ENCODE measurements at places on chromosomes 6 and 20.

DNA sequence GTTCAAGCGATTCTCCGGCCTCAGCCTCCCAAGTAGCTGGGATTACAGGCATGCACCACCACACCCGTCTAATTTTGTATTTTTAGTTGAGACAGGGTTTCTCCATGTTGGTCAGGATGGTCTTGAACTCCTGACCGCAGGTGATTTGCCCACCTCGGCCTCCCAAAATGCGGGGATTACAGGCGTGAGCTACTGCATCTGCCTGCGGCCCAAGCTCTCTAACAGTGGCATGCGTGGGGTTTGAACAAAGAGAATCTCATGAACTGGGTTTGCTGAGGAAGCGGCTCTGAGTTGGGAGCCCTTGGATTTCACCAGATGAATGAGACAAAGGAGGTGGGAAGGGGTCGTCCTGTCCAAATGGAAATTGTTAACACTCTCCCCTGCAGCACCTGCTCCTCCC is 33.2 kb upstream of the CD83 start:
- no peak for DNase-seq

DNA sequence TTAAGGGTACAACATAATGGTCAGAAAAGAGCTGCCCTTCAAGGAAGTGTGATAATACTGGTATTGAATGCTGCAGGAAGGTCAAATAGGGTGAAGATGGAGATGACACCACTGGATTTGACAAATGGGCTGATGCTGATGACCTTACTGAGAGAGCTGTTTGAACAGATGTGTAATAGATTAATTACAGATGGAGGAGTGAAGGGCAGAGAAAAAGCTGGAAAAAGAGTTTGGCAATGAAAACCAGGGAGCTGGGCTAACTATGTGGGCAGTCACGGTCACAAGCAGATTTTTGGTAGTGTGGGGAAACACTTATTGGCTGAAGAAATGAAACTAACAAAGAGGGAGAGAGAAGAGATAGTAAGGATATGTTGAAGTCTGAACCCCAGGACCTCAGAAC is 83.6 kb upstream of the ENPP5 start:
- no peak for DNase-seq

GRCh38 chr6:32558426-32559057 is 28.5 kb upstream of the HLA-DRB5 start:
- no peak for DNase-seq

DNA sequence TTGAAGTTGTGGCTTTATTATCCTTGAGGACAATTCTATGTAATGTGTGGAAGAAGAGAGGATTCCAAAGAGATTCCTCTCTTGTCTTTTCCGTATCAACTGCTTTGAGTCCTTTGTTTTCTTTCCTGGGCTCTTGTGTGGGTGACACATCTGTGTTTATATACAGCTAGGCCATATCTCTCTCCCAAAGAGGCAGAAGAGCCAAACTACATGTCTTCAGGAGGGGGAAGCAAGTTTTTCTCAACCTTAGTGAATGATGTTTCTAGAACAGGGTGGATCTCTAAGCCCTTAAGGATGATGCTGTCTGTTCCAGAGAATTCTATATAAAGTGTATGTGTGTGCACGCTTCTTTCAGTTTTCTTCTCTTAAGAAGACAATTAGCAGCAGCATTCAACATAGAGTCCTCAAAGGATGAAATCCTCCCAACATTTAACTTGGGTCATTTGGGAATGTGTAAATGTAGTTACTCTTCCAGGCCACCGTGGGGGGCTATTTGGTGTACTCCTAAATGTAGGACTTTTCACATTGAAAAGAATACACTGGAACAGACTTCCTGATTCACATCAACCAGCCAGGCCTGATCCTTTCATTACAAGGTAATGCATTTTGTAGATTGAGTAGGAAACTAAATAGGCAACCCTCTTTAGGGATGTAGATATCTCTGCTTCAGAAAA is 92.8 kb upstream of the EEF1E1 start:
- no peak for DNase-seq

- no peak for DNase-seq
Measured at GRCh38 chr6:43435682-43436437, 8.5 kb downstream of the ABCC10 start.

DNA sequence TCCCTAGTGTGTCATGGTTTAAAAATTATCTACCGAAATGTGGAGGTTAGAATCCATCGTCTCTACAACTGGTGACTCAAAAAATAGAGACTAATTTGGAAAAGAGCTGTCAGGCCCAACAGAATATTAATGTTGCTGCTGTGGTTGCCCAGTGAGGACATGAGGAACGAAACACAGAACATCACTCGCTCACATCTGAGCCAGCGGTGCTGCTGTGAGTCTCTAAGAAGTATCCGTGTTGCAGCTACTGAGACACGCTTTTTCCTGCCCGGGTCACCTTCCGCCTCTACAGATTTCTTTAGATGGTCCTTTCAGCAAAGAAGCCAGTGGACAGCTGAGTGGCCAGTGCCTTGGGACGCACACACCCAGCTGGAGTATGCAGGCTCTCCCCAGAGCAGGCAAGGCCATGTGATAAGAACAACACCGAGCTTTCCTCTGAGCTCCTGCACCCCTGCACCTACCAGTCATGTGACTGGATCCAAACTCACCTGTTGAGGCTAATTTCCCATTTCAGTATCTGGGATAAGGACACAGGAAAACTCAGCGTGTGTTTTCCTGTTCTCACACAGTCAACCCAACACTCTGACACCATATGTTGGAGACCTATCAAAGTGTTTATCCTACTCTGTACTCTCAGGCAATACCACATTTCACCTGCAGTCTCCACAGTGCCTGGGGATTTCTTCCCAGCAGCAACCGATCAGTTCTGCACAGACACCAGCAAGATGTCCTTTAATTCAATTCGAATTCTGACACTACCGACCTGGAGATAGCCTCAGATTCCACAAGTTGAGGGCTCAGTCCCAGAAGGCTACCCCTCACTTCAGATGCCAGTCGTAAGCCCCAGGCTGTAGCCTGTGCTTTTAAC is 119.0 kb upstream of the RPS6KA2 start:
- no peak for DNase-seq

GRCh38 chr6:21742238-21742660 is 148.7 kb downstream of the SOX4 start:
- no peak for DNase-seq

GRCh38 chr6:158916617-158917016 is 83.4 kb downstream of the RSPH3 start:
- DNase-seq: no peak

DNA sequence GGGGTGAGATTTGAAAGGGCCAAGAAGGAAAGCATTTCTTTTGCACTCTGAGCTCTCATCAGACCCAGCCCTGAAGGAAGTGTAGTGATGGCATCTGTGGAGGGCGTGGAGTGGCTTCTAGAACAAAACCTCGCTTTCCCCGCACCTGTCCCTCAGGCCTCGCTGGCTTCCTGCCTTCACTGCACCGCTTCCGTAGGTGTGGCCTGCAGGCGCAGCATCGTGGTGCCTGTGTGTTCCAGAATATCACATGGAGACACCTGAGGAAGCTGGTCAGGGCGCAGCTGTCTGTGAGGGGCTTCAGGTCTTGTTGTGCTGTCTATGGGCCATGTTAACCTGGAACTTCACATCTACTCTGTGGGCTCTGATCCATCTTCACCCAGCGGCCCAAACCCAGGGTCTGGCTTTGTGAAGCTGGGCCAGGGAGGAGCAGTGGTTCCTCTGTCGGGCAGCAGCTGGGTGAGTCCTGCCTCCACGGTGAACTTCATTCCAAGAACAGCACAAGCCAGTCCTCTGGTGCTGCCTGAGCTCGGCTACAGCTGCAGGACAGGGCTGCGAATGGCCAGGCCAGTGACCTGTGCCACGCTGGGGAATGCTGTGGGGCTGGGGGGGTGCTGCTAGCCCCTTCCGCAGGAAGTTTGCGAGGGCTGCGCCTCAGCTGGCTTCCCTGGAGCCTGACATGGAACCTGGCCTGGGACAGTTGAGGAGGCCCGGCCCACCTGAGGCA is 40.9 kb downstream of the DSTN start:
- no peak for DNase-seq

- DNase-seq: no peak
Measured at GRCh38 chr6:45423824-45424450, 46.2 kb upstream of the SUPT3H start.

DNA sequence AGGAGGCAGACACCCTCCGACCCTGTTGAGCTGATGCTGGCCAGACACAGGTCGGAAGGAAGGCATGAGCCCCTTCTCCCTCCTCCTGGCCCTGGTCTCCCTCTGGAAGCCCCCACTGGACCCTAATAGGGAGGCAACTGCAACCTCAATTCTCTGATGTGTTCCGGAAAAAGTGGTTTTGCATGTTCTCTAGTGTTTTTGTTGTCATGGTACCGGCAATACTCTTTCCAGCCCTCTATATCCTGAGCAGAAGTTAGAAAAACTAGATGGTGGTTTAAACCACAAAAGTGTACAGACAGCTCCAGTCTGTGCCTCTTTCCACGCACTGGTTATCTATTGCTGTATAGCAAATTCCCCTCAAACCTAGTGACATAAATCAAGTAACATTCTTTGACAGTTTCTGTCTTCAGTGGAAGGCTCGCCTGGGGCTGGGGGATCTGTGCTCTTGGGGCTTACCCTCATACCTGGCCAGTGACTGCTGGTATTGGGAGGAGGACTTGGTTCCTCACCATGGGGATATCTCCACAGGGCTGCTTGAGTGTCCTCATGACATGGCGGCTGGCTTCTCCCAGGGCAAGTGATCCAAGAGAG is 37.0 kb downstream of the SYTL3 start:
- DNase-seq: no peak

DNA sequence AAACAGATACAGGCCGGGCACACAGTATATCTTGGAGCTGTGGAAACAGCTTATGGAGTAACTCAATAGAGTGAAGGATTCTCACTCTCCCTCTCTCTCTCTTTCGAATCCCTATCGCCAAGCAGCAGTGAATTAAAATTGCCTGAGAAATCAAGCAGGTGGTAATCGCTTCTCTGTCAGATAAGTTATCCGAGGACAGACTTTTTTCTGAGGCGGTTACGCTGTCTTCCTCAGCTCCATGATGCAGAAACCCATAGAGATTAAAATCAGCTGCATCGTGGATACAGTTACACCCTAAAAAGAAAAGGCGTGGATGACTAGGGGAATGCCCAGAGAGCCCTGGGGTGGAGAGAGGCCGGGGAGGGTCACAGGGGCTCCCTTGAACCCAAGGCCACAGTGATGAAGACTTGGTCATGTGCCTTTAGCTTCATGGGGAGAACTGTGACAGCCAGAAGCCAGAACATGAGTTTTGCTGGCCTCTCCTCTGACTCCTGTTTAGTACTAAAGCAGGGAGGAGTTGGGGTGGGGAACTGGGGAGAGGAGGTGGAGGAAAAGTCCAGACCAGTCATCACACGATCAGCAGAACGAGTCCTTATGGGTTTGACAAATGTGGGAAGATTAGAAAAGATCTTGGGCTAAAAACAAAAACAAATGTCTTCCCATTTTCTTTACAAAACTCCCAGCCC is 138.8 kb upstream of the JARID2 start:
- DNase-seq: no peak

DNA sequence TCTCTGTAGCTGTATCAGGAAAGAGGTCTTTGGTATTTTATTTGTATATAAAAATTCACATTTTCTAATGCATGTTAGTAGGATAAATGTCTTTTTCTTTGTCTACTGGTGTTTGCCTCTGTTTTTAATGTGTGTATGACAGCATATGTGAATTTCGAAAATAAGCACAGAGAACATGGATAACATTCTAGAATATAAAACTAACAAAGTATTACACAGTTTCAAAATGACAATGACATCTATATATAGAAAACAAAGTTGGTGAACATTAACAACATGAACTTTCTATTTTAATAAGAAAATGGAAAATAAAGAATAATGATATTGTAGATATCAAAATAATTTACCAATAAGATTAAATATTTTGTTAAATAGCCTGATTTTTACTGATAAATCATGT is 608.0 kb downstream of the COL12A1 start:
- DNase-seq: no peak

- peak; percentile 15 for DNase-seq
Measured at GRCh38 chr6:155418017-155418761, 37.5 kb downstream of the NOX3 start.

DNA sequence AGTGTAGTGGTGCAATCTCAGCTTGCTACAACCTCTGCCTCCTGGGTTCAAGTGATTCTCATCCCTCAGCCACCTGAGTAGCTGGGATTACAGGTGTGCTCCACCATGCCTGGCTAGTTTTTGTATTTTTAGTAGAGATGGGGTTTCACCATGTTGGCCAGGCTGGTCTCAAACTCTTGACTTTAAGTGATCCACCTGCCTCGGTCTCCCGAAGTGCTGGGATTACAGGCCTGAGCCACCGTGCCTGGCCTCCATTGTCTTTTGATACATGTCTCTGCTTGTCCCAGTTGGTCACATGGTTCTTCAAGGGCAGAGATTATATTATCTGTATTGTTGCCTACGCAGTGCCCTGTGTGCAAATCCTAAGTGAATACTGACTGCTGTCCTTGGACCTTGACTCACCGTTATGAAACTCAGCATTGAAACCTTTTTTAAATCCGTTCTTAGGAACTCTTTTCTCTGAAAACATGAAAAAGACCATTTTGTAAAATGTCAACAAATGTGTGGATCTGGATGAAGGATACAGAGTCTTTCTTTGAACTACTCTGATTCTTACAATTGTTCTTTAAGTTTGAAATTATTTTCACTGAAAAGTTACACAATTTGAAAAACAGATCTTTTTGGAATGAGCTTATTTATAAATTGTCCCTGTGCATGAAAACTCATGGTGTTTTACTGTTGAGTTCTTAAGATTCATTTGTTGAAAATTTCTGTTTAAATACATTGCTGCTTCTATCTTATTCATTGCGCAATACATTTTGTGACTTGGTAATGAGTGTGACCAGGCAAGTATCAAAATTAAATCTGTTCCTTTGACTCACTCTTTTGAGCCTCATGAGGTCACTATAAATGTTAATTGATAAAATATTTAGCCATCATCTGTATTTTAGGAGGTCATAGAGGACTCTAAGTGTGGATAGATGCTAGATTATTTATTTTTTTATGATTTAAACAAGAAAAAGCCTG is 293.5 kb downstream of the UTRN start:
- no peak for DNase-seq

- no peak for DNase-seq
Measured at GRCh38 chr20:10634211-10634610, 39.6 kb downstream of the JAG1 start.

DNA sequence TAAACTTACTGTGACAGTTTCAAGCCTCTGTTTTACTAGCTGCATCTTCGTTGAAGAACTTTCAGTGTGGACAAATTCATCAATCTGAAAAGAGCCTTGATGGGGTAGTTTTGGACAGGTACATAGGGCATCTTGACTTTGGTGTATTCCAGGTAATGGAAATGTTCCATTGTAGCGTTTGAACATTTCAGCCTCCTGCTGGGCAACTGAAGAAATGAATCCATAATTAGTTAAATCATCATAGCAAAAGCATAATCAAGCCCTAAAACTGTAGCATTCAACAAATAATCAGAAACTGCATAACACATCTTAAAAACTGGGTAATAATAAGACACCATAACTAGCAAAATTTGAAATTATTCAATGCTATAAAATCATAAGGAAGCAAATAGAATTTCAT is 86.2 kb downstream of the AHI1 start:
- DNase-seq: no peak
